Stimulated activated CD4-positive, alpha-beta T cell treated with anti-CD3 and anti-CD28 coated beads, Interleukin-15, amount 100 ng/mL, for 48 hours (primary cell): ENCODE measurements at places on chromosomes 16 and 17.

GRCh38 chr17:49957350-49957749 is 11.6 kb upstream of the DLX4 start:
- DNase-seq, result no peak

GRCh38 chr17:39591958-39592954 is 15.5 kb downstream of the NEUROD2 start:
- DNase-seq, result no peak

- DNase-seq, result no peak
These were observed 14.6 kb downstream of the AP1G1 start for GRCh38 chr16:71794018-71794417.

- DNase-seq, result peak; percentile 69
These were observed 3.5 kb upstream of the CES4A start for GRCh38 chr16:66984892-66985311.

DNA sequence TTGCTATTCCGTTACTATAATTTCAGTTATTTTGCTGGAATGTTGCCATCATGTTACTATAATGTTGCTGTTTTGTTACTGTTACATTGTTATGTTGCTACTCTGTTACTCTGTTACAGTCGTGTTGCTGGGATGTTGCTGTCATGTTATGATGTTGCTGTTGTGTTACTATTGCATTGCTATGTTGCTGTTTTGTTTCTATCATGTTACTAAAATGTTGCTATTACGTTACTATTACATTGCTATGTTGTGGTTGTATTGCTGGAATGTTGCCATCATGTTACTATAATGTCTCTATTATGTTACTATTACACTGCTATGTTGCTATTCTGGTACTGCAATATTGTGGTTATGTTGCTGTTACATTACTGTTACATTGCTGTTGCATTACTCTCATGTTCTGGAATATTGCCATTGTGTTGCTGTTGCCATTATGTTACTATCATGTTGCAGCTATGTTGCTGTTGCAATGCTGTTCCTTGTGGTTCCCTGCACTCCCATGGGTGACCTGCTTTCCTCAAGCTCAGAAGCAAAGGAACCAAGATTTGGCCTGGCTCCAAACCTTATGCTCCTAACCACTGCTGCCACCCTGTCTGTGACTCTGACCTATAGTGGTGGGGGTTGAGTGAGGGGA is 64.4 kb downstream of the ABCC6 start:
- DNase-seq, result no peak

DNA sequence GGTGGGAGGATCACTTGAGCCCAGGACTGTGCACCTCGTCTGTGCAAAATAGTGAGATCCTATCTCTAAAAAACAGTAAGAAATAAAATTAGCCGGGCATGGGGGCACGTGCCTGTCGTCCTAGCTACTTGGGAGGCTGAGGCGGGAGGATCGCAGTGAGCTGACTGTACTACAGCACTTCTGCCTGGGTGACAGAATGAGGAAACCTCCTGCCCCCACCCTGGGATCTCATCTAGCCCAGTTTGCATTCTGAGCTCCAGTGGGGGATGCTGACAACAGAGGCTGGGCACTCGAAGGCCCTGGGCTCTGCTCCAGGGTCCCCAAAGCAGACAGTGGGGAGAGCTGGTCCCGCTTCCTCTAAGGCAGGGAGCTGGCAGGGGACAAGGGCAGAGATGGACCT is 7.1 kb downstream of the NAGPA start:
- no peak for DNase-seq

- no peak for DNase-seq
These were observed 127.1 kb upstream of the PLCG2 start for GRCh38 chr16:81651758-81652718.

DNA sequence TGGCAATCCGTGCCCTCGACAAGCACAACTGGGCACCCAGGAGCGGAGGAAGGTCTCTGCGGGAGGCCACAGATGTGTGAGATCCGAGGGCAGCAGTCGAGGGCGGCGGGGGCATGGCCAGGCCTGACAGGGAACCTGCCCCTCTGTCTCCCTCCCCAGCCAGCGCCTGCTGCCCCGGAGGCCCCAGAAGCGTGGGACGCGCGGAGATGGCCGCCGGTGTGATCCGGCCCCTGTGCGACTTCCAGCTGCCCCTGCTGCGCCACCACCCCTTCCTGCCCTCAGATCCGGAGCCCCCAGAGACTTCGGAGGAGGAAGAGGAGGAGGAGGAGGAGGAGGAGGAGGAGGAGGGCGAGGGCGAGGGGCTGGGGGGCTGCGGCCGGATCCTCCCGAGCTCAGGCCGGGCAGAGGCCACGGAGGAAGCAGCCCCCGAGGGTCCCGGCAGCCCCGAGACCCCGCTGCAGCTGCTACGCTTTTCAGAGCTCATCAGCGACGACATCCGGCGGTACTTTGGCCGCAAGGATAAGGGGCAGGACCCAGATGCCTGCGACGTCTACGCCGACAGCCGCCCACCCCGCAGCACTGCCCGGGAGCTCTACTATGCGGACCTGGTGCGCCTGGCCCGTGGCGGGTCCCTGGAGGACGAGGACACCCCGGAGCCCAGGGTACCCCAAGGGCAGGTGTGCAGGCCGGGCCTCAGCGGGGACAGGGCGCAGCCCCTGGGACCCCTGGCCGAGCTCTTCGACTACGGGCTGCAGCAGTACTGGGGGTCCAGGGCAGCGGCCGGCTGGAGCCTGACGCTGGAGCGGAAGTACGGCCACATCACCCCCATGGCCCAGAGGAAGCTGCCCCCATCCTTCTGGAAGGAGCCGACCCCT is 1.7 kb downstream of the PERCC1 start:
- no peak for DNase-seq

DNA sequence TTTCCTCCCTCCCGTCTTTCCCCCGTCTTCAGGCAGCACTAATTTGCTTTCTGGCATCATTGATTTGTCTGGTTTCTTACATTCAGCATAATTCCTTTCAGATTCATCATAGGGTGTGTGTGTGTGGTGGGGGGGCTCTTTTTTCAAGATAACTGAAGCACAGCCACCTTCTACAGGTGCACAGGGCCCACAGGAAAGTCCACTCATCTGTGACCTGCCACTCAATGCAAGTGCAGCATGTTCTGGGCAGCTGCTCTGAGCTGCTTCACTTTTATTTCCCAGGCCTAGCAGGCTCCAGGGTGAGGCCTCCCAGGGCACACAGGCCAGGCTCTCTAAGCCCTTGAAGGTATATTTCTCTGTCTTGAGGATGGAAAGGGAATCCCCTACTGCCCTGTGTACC is 35.2 kb upstream of the MYH10 start:
- DNase-seq, result no peak

DNA sequence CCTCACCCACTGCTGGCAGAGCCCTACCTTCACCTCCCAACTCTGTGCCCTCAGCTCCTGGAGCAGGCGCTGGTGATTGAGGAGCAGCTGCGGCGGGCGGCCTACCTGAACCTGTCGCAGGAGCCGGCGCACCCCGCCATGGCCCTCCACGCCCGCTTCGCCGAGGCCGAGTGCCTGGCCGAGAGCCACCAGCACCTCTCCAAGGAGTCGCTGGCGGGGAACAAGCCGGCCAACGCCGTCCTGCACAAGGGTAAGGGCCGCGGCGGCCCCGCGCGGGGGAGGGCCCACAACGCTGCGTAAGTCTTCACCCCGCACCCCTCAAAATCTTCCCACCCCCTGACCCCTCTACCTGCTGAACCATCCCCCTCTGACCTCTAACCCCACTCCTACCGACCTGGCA is 7.0 kb downstream of the RNF227 start:
- no peak for DNase-seq

DNA sequence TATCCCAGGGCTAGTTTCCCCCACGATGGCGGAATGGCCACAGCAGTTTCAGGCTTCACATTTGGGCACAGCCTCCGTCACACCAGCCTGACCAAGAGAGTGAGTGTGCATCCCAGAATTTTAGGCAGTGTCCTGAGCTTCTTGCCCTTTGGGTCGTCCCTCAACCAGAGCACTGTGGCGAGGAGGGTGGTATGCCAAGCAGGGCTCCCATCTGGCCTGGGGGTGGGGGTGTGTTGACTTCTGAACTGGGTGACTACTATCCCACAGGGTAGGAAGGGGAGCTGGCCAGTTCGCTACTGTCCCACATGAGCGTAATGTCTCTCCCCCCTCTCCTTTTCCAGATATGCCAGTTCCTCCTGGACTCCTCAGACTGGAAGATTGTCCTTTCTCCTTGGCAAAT is 16.1 kb downstream of the USP10 start:
- no peak for DNase-seq

DNA sequence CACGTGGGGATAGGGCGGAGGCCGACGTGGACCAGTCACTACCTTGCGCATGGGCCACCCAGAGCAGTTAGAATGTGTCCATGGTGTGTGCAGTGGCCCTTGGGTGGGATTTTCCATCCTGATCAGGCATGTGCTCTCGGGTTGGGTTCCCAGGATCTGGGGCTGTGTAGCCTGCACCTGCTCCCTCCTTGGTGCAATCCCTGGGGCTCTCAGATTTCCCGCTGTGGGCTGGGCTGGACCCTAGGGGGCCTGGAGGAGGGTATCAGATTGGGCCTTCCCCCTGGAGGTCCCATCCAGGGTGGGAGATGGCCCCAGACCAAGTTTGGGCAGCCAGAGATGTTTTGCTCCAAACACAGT is 1.3 kb downstream of the SMTNL2 start:
- no peak for DNase-seq

- DNase-seq, result no peak
These were observed 202.5 kb downstream of the MSI2 start for GRCh38 chr17:57458718-57459285.
